ENCODE measurements at places on chromosomes 11 and 22.

DNA sequence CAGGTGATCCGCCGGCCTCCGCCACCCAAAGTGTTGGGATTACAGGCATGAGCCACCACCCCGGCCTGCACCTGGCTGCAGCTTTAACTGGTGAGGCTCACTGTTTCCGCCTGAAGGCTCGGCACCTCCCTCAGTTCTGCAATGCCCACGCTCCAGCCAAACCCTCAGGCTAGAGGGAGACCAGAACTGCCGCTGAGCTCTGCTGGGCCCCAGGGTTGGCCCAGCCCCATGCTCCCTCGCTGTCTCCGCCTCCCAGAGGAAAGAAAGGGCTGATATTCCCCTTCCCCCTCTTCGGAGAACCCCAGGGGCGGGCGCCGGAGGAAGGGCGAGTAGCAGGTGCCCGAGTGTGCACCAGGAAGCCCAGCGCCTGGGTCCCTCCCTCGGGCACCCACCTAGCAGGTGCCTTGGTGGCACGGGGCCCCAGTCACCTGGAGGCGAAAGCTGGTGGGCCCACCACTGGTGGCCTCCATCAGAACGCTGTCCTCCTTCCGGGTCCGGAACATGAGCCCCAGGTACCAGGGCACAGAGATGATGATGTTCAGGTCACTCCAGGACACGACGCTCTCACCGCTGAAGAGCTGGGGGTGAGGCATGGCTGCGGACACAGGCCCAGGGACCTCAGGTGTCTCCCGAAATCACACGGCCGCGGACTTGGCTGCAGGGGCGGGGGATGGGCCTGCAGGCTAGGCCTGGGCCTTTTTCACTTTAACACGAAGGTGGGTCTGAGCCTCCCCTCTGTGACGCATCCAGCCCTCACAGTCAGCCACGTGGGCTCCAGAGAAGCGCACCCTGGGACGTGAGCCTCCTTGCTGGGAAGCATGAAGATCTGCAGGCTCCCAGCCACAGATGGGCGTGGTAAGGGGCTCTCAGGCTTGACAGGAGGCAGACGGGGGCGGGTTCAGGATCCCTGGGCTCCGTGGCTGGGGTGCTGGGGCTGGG lies 73.3 kb downstream of the TRMU start:
- DNase-seq: no peak

- no peak for DNase-seq
Measured at GRCh38 chr22:35648066-35649025, at the start of gene APOL6. Gene APOL6, plus strand, starts transcription at chr22:35648446. Its CDS starts 7,980 bp downstream, at chr22:35656426.

DNA sequence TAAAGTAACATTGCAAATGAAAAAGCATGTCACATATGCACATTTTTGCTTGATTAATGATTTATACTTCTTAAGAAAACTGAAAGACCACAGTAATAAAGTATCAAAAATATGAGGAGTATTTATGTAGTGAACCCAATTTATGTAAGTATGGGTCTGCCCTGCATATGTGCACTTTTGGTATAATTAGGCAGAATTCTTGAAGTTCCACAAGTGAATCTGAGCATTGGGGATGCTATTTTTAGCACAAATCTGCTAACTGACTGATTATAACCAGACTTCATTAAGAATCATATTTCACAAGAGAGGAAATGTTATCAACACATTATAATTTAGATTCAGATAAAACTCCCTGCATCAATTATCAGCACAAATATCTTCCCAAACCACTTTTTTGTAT lies 407.1 kb upstream of the LRRC4C start:
- DNase-seq: no peak

GRCh38 chr11:112617098-112617425 lies 344.2 kb upstream of the NCAM1 start:
- no peak for DNase-seq

DNA sequence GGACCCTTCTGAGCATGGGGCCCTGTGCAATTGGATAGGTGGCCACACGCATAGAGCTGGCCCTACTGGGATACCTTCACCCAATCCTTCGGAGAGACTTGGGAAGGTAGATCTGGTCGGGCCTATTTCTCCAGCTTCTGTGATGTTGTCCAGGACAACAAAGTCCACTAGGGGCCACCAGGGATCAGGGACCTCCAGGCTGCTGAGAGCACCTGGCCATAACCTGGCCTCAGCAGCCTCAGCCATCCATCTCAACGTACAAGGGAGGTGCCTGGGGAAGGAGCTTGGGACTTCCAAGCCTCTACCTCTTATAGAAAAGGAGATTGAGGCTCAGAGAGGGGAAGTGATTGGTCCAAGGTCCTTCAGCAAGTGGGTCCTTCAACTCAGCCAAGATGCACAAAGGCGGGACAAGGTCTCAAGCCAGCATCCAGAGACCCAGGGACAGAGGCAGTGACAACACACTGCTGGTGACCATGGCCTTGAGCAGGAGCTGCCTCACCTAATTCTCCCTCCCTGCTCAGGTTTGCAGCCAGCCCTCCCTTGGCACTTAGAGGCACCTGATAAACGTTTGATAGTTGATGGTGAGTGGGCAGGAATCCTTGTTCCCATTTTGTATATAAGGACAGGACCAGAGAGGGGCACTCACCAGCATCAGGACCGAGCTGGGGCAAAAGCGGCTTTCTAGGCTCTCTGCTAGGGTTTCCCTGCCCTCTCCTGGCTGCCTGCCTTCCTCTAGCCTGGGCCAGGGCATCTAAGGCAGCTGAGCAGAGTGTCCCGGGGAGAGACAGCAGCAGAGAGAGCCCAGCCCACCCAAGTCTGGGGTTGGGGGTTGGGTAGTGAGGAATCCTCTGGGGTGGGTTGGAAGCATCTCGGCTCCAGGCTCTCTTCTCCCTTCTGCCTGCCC lies 4.5 kb downstream of the RAC2 start:
- no peak for DNase-seq

Data from NCI-H1694 (cell line).